ENCODE measurements at places on chromosomes 12 and 14.

GRCh38 chr14:85439696-85440328, 90.1 kb upstream of the FLRT2 start:
- peak; percentile 48 for DNase-seq

- no peak for DNase-seq
Measured at GRCh38 chr14:89465876-89466275, 48.8 kb upstream of the FOXN3 start.

GRCh38 chr14:23071244-23071920, 14.1 kb upstream of the CDH24 start:
- DNase-seq: peak; percentile 62

DNA sequence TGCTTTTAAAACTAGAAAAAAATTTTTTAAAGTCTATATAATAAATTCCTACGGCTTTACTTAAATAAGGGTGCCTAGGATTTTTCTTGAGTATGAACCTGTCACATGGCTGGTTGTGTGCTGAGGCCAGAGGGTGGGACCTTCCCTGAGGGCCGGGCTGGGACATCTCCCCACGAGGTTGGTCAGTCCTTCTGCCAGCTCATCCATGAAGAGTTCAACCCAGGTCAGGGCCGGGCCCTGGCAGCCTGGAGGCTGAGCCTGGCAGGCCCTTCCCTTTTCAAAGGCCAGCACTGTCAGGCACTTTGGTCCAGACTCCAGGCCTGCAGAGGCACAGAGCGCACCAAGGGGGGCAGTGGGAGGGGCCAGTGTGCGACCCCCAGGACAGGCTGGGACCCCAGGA, 31.7 kb downstream of the TNFAIP2 start:
- peak; percentile 68 for DNase-seq

DNA sequence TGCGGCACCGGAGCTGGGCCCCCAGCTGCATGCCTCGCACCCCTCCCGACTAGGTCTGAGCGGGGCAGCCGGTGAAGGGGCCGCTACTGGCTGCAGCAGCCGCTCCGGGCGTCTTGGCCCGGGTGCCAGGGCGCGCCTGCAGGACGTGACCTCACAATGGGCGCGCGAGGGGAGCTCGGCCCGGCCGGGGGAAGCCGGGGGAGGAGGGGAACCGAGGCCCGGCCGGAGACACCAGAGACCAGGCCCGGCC, 353 bp downstream of the BAG5 start:
- no peak for DNase-seq

- no peak for DNase-seq
Measured at GRCh38 chr14:63725786-63726460, 1.9 kb downstream of the SGPP1 start.
